ENCODE measurements at places on chromosomes 12 and 14.
A peak's percentile ranks its signal among the peaks of the same experiment; 100 is the strongest.

DNA sequence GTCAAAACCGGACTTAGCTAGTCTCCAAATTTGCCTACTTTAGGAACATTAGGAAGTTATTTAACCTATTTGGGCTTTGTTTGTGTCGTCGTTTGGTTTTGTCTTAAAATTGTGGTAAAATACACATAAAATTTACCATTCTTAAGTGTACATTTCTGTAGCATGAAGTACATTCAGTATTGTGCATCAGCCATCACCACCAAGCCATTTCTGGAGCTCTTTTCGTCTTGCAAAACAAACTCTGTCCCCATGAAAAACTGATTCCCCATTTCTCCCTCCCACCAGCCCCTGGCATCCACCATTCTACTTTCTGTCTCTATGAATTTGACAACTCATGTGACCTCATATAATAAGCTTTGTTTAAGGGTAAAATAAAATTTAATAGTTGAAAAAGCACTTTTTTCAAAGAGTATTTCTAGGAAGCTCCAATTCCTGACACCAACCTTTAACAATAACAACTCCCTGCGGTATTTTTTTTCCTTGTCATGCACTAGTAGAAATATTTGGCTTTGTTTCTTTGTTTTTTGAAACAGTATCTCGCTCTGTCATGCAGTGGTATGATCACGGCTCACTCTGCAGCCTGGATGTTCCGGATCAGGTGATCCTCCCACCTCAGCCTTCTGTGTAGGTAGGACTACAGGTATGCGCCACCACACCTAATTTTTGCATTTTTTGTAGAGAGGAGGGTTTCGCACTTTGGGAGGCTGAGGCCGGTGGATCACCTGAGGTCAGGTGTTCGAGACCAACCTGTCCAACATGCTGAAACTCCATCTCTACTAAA is 3.6 kb upstream of the UBC start:
- no peak for DNase-seq

DNA sequence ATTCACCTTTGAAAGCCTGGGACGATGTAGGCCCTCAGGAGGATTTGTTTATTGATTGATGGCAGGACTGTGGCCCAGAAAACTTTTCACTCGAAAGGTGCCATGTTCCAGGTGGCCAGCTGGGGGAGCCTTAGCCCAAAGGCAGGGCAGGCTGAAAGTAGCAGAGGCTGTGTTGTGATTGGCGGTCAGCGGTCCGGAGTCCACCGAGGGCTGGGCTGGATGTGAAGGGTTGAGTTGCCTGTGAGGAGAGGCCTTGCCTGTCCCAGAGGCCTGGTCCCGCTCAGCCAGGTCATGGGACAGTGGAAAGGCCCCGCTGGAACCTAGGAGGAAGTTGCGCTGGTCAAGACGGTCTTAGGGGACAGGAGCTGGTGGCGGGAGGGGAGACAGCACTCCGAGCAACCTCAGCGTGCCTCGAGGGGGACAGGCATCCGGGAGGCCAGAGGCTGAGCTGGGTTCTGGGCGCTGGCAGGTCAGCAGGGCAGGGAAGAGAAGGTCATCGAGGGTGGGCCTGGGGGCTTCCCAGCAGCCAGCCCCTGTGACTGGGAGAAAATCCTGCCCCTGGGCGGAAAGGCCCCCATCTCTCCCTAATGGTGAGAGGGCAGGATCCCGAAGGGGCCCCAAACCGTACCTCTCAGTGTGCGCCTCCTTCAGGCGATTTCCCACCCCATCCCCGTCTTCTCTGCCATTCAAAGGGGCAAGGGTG is 26.3 kb downstream of the CMA1 start:
- no peak for DNase-seq

DNA sequence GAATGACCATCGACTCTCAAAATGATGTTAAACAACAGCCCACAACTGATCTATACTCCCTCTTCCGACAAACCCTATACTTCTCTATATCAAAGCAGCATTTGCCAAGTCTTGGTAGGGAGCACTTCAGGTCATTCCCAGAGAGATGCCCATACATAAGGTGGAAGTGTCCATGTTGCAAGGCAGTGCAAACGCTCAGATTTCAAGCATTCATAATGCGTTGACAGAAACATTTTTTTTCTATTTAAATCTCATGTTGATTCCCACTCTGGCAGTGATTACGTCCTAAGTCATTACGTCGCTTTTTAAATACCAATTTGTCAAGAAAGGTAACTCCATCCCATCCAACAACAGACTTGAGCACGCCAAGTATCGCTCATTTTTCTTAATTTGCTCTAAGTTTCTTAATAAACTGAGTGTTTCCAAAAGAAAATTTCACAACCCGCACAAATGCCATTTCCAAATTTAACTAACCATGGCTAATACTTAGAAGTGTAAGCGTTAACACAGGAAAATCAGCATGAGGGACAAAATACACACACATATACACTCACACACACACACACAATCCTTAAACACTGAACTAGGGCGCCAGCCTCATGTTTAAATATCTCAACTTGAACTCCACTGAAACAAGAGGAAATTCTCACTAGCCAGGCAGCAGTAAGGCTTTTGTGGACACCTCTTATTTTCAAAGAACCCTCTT is 1.1 kb downstream of the GXYLT1 start:
- DNase-seq = peak; percentile 35

DNA sequence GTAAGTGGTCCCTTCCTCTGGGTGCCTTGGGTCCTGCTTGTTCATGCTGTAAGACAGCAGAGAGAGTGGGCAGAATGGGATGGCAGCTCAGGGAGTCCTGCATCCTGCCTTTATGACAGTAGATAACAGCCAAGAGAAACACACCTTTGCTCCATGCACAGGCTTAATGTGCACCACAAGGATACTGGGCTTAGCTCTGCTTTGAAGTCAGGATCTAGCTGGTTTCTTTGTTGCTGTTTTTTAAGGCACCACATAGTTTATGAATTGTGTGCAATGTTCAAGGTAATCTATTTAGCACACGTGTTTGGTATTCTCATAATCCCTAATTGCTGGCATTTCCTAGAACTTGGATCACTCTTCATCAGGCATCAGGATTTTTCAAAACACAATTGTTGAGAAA is 239.5 kb upstream of the DCN start:
- peak; percentile 36 for DNase-seq

GRCh38 chr14:30349520-30349919 is 209.4 kb upstream of the G2E3 start:
- DNase-seq = peak; percentile 51

DNA sequence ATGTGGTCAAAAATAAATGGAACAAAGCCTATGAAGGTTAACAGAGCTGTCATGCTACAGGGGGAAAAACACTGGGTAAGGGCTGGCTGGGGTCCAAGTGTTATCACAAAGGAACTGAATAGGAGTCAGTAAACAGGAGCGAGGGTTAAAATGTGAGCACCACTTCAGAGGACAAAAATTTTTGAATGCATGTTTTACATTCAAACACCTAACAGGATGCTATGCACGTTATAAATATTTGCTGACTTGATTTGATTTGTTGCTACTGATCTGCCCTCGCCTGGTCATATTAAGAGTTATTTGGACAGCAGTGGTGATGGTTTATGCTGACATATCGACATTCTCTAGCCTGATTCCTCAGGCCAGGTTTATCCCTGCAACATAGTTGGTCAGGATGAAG is 7.4 kb upstream of the KTN1 start:
- peak; percentile 86 for DNase-seq

GRCh38 chr14:25090256-25090655 is 40.3 kb upstream of the STXBP6 start:
- no peak for DNase-seq

DNA sequence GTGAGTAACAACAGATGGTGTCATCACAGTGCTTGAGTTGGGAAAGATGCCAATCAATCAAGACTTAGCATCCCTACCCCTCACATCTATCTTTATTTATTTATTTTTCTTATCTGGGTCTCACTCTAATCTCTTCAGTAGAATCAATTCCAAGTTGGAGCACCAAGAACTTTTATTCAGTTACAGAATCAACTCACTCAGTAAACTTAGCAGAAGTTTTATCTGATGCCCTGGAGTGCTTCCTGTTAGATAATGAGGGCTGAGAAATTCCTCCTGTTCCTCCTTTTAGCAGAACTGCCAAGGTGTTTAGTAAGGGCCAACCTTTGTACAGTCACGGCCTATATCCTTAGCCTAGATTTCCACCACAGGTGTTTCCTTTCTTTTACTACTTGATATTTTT is 11.3 kb upstream of the SLC5A8 start:
- no peak for DNase-seq

- peak; percentile 89 for DNase-seq
These were observed 166.0 kb downstream of the FSCB start for GRCh38 chr14:44341116-44341515.

GRCh38 chr12:6965026-6965661 is 5.3 kb downstream of the PHB2 start:
- peak; percentile 70 for DNase-seq

GRCh38 chr12:118065380-118065779 is 4.4 kb upstream of the WSB2 start:
- no peak for DNase-seq

- no peak for DNase-seq
These were observed 80.4 kb upstream of the EEA1 start for GRCh38 chr12:93009533-93009932.

DNA sequence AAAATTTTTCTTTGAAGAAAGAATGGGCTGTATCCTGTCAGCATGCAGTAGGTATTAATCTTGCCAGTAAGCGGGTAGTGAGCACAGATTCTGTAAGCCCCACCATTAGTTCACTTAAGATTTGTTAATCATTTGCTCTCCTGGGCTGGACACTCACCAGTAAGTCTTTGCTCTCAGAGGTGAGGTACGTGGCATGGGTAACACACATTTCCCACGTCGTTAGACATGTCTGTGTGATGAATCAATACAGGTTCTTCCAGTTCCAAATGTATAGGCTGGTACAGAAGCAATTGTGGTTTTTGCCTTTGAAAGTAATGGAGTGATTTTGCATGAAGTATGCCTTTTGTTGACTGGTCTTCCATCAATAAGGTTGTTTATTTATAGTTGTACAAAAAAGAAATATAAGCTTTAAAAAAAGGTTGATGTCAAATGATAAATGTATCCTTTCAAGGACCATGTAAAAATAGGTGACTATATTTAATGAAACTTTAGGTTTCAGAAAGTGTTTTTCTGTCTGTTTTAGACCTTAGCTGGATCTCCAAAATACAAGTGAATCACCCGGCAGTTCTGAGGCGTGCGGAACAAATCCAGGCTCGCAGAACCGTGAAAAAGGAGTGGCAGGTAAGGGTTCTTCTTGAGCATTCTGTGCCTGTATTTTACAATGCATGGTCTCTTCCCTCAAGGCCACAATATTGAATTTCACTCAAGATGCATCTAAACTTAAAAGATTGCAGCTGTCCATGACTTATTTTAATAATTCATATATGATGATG is 45.5 kb downstream of the DERA start:
- DNase-seq = no peak

DNA sequence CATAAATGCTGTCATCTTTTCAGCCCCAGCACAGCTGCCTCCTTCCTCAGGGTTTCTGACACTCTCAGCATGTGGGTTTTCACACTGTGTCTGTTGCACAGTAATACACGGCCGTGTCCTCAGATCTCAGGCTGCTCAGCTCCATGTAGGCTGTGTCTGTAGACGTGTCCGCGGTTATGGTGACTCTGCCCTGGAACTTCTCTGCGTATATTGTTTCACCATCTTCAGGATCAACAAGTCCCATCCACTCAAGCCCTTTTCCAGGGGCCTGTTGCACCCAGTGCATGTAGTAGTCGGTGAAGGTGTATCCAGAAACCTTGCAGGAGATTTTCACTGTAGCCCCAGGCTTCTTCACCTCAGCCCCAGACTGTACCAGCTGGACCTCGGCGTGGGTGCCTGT is 1210.6 kb downstream of the TMEM121 start:
- no peak for DNase-seq

DNA sequence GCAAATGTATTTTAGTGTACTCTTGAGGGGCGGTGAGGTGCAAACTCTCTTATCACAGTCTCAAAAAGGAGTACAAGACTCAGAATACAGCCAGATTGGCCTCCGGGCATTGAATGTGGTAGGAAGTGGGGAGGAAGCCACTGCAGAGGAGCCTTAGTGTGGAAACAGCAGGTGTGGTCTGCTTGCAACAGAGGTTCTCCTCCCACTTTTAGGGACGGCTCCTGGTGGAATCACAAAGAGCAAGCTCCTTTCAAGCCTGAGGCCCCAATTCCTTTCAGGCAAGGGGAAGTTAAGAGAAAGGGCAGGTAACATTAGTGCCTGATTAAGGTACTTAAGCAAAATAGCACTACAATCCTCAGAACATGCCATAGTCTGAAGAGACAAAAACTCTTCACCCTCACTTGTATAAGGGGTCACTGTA is 23.7 kb upstream of the SLC2A3 start:
- DNase-seq = no peak

- no peak for DNase-seq
These were observed 1.3 kb upstream of the GNG2 start for GRCh38 chr14:51859131-51859530.

DNA sequence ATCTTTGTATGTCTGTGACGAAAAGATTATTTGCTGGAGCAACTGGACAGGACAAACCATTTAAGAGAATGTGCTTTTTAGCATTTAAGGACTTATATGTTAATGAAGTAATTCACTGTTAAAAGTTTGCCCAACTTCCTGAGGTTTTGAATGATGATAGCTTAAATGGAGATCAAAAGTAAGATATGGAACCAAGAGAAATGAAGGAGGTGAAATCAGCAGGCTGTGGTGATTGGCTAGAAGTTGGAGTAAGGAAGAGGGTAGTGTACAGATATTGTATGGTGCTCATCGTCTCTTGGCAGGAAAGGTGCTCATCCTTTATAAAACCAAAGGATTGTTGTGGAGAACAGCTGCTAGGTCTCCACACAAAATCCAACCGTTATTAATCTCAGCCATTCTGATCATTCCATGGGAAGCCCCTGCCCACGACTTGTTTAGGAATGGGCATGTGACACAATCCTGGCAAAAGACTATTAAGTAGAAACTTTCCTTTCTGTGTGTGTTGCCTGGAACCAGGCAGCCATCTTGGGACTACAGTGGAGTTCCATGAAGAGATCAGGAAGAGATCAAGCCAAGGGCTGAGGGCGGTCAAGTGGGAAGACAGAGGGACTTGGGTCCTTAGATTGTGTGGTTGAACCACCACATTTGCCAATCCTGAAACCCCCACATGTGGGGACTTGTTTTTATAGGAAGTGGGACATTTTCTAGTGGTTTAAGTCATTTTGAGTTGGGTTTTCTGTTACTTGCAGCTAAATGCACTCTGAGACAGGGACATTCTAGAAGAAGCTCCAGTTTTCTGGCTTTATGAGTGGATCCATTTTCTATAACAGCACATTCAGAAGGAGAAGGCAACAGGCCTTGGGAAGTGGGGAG is 56.8 kb upstream of the CHST11 start:
- DNase-seq = no peak

- DNase-seq = no peak
These were observed 3.6 kb downstream of the SMCO3 start for GRCh38 chr12:14810167-14810952.

DNA sequence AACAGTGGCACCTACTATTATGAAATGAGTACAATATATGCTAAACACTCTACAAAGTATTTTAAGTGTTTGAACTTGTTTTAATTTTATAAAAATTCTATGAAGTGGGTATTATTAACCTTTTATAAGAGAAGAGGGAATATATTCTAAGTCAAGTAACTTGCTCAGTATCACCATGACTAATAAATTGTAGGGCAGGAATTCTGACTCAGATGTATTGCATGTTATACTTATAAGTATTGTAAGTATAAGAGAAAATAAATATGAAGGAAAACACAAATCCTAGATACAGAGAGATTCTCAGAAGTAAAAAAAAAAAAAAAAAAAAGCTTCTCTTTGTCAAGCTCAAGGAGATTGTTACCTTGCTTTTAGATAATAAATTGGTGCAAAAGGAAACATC is 893.2 kb downstream of the SLC16A7 start:
- no peak for DNase-seq

- peak; percentile 75 for DNase-seq
These were observed 1.2 kb downstream of the HOXC10 start for GRCh38 chr12:53985994-53986685.

- peak; percentile 71 for DNase-seq
These were observed 17.1 kb upstream of the EMP1 start for GRCh38 chr12:13179211-13180074.
